Activated CD4-positive, CD25-positive, alpha-beta regulatory T cell treated with anti-CD3 and anti-CD28 coated beads, Interleukin-2, amount 50 U/mL, for 72 hours (primary cell): ENCODE measurements at places on chromosomes 7 and 10.
A peak's percentile ranks its signal among the peaks of the same experiment; 100 is the strongest.

- no peak for DNase-seq
Measured at GRCh38 chr7:75039709-75040108, 33.9 kb downstream of the RCC1L start.

DNA sequence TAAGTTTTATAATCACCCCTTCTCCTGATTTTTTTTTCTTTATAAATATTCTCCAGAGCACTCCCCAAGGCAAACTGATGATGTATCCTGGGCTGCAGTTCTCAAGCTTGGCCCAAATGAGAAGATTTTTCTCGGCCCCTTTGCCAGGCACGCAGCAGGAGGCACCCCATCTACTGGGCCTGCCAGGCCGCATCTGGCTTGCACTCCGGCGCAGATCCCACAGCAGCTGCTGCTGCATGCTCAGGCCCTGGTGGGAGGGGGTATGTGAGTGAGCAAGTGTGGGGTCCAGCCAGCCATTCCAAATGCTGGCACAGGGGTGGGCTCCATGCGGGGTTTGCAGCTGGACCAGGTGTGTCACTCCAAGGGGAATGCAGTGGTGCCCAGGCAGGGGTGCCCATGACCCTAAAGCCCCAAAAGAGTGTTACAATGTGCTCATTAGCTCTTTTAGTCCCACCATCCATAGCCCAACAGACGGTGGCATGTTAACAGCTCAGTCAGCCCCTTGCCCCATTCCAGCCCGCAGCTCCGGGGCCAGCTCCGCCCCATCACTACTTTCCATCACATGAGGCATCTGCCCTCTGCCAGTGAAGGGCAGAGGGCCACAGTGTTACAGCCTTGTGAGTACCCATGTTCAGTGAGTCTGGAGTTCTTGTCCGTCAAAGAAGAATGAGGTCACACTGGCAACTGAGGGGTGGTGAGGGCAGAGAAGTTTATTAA lies 25.9 kb downstream of the OAT start:
- no peak for DNase-seq

DNA sequence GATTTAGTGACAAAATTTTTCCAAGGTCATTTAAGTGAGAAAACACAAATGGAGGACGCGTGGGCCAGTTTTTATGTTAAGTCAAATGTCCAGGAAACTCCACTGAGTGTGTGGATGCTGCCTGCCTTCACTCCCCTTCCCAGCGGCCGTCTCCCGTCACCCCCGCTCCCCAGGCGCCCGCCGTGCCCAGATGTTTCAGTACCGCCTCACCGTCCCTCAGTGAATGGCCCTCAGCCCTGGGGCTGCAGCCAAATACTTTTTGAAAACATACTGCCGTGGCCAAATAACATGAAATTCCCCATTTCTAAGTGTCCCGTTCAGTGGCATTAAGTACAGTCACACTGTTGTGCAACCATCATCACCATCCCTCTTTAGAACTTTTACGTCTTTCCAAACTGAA lies 131.9 kb downstream of the INSYN2A start:
- no peak for DNase-seq

GRCh38 chr7:106384373-106384772 lies 99.6 kb upstream of the NAMPT start:
- DNase-seq = no peak

DNA sequence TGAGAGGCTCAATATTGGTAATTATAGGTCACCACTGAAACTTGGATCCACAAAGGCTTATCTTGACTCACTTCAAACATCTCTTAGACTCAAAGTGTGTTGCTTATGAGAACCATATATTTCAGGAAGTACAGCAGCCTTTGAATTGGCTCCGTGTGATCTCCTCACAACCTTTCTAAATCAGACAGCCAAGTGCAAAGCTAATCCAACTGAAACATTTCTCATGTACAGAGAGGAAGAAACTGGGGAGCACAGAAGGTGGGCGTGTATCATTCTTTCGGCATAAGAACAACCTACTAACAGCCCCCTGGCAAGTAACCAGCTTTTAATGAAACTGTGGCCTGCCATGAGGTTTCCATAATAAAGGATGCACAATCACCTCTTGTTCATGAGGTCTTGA lies 109.4 kb downstream of the MBL2 start:
- DNase-seq = no peak

GRCh38 chr7:67781841-67782240 lies 785.2 kb downstream of the TYW1 start:
- DNase-seq = no peak

DNA sequence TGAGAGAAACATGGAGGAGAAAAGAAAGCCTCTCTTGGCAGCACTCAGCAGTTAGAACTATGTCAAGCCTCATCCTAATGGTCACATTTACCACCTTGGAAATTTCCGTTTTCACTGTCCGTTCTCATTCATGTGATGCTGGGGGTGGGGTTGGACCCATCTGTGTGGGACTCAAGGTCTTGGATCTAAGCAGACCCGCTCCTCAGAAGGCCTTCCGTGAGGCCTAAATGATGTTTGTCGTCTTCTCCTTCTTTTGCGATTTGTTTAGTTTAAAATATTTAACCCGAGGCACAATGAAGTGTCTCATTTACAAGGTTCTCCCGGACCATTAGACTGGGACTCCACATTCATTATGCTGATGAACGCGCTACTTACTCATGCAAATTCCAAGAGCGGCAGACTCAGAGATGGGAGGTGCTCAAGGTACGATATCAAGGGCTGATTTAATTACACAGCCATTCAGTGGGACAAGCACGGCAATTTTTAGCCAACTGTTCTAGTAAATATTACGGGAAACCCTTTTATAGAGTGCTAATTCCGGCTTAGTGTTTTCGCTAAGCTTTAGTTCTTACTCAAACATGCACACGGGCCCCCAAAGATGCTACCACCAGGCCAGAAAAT lies 109.1 kb upstream of the EFCAB10 start:
- no peak for DNase-seq

DNA sequence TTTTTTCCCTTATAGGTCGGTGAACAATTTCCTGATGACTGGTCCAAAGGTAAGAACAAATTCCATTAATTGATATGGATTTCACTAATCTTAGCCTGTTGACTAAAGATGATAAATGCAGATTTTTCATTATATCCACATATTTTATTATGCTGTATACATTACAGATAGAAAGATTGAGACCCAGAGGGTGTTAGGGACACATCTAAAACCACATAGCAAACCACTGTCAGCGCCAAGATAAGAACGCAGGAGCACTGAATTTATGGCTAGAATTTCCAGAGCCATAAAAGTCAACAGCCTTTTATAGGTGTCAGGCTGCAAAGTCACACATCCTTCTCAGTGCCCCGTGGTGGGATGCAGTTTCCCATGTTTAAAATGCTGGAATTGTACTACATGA lies 16.2 kb downstream of the WNT8B start:
- DNase-seq = no peak

- no peak for DNase-seq
Measured at GRCh38 chr7:90584378-90584777, 11.7 kb upstream of the CDK14 start.

GRCh38 chr10:59991661-59992060 lies 85.3 kb upstream of the CCDC6 start:
- DNase-seq = no peak

DNA sequence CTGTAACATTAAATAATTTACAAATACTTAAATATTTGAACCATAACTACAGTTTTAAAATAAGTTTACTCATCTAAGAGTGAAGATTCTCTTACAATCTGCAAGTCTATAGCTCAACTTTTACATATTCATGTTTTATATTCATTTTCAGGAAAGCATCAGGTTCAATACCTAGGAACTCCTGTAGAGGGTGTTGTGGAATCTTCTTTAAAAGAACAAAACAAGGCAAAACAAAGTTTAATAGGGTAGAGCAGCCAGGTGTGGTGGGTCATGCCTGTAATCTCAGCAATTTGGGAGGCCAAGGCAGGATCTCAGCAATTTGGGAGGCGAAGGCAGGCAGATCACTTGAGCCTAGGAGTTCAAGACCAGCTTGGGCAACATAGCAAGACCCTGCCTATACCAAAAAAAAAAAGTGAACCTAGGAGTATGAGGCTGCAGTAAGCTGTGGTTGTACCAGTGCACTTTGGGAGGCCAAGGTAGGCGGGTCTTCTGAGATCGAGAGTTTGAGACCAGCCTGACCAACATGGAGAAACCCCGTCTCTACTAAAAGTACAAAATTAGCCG lies 45.1 kb downstream of the ST8SIA6 start:
- DNase-seq = no peak

DNA sequence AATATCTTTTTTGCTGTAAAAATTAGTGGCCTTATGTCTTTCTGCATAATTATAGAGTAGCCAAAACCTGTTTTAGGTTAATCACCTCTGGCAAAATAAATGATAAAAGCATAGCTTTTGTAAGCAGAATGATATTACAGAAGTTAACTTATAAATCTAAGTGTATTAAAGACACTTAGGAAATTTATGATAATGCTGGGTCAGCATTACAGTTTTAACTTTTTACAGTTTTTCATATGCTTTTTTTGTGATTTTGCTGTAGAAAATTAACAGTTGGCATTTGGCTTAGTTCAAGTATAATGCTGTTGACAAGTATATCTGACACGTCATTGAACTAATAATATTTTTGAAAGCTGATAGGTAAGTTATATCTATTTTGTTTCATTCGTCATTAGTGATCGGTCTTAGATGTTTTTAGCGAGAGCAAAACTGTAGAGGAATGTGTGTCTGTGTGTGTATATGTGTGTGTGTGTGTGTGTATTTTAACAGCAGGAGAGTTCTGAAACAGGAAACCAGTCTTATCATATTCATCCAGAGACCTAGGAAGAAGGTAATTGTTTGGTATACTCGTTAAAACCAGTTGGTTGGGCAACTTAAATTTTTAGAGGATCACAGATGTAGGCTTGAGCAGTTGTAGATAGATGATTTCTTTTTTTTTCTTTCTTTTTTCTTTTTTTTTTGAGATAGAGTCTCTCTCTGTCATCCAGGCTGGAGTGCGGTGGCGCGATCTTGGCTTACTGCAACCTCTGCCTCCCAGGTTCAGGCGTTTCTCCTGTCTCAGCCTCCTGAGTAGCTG lies 15.4 kb downstream of the PTEN start:
- DNase-seq = no peak

DNA sequence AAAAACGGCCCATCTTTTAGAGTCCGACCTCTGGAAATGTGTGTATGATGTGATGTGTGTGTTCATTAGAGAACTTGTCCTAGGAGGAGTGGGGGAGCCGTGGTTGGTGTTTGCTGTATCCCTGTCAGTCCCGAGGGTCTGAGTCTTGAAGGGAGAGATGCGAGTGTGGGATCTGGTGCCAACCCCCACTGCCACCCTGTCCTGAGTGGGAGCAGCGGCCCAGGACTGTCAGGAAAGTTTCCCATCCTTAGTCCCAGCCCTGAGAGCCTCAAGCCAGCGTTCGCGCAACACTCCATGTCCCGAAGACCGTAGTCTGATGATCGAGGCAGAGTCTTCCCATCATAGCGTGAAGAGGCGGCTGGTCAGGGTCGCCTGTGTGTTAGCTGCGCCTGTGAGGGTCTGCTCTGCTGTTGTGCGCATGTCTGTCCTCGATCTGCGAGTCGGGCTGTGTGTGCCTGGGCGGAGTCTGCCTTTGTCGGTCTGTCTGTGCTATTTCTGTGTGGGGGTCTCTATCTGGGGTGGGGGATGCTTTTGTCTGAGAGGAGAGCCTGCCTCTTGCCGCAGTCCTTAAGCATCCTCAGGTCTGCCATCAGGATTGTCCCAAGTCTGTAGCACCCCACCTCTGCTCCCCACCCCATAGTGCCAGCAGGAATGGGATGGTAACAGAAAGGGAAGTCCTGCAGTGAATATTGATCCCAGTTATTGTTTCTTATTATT lies 514 bp upstream of the CHAT start:
- DNase-seq = peak; percentile 22

DNA sequence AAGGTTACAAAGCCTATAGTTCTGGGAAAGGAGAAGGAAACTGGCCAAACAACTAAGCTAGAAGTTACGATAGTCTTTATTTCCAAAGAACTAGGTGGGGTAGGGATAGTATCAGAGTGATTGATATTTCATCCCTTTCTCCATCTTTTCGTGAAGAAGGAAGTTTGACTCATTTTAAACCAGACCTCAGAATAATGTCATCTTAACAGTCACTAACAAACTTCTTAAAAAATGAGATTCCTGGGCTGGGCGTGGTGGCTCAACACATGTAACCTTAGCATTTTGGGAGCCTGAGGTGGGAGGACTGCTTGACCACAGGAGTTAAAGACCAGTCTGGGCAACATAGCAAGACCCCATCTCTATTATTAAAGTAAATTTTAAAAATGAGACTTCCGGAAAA lies 69.4 kb downstream of the ARL4A start:
- no peak for DNase-seq

DNA sequence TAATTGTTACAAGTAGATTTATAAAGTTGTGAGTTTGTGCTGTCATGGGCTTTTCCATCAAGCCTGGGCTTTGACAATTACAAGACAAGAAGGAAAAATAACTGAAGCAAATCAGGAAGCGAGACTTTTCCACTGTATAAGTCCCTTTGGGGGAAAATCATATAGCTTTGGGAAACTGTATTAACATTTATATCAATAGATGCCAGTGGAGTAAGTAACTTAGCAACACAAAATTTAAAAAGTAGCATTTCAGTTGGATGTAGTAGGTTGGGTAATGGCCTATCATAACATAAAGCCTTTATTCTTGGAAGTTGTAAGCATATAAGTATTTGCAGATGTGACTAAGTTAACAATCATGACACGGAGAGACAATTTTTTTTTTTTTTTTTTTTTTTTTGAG lies 931.1 kb downstream of the CNTNAP2 start:
- no peak for DNase-seq

DNA sequence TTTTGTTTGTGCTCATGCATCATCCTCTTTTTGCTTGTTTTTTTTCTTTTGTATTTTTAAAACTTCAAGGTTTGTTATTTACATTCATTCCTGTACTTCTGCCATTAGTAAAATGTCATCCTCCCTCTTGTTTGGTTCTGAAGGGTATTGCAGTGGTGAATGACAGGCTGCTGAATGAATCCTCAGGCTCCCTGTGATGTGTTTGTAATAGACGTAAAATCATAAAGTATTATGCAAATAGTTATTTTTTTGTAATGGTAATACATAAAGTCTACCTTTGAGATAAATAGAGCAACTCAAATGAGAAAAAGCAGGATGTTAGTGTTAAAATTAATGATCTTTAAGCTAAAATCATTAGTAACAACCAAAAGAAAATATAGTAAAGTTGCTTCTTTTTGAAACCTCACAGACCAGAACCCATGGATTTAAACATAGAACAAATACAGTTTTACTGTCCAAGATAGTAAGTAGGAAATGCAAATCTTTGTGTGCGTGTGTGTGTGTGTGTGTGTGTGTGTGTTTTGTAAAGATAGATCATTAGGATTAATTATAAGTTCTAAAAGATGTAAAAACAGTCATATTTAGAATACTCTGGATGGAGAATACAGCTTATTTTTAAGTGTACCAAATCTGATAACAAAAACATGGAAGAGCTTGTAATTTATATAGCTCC lies 4.5 kb downstream of the GLCCI1 start:
- no peak for DNase-seq

DNA sequence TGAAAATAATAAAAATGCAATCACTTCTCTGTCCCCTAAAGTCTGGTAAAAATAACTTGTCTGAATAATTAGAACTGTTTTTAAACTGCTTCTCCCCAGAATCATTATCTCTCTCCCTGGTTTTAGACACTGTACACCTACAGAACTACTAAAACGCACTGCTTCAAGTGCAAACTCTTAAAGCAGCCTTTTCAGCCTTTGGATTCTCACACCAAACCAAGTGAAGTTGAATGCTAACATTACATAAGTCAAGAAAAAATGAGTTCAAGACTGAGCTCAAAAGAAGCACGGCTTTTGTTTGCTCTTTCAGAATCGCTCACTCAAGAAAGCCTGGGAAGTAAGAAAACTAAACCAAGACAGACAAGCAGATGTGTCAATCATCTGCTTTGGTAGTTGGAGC lies 188.8 kb downstream of the LSM5 start:
- DNase-seq = no peak
